ENCODE measurements at places on chromosomes 12 and 14. TPM values are rescaled to one million over a fixed set of nuclear protein-coding genes. Genes with fewer than 3 reads are reported as not detected.

Gene SPX
- total RNA-seq: 0.11 TPM

Gene NTF3
- total RNA-seq: not detected

Gene GPR137C
- total RNA-seq: 0.47 TPM

Gene FAIM2
- not detected for total RNA-seq

Gene PDZRN4
- not detected for total RNA-seq

Gene PAX9
- not detected for total RNA-seq

DNA sequence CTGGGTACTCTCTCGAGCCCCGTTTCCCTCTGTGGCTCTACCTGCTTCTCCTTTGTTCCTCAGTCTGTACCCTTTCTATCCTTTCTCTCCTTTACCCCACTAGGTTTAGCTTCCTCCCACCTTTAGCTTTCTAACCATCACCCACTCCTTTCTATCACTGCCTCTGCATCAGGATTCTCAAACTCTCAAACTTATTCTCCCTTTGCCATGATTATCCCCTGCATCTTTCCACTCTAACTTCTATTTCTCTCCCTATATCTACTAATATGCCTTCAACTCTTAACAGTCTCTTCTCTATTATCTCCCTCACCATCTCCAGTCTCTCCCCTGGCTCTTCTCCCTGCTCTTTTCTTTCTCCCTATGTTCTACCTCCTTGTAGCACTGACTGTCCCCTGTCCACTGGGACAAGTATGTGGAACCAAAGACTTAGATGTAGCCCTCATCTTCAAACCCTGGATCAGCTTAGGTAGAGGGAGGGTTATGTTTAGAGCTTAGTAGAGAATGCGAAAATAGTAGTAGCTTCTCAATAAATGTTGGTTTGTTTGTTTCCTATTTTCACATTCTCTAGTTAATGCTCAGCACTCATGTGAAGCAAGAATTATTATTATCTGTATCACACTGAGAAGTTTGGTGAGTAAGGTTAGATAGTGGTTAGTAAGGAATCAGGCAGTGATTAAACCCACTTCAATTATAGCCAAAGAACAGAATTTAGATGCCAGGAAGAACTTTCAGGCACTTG, 3.4 kb downstream of the GDF11 start:
- DNase-seq: no peak

- no peak for DNase-seq
Observed at GRCh38 chr12:77337362-77337761, 272.0 kb upstream of the E2F7 start.

GRCh38 chr14:23162005-23162404, 21.5 kb downstream of the SLC7A8 start:
- no peak for DNase-seq

GRCh38 chr12:6450869-6451347, 934 bp upstream of the TAPBPL start:
- DNase-seq: peak; percentile 61

DNA sequence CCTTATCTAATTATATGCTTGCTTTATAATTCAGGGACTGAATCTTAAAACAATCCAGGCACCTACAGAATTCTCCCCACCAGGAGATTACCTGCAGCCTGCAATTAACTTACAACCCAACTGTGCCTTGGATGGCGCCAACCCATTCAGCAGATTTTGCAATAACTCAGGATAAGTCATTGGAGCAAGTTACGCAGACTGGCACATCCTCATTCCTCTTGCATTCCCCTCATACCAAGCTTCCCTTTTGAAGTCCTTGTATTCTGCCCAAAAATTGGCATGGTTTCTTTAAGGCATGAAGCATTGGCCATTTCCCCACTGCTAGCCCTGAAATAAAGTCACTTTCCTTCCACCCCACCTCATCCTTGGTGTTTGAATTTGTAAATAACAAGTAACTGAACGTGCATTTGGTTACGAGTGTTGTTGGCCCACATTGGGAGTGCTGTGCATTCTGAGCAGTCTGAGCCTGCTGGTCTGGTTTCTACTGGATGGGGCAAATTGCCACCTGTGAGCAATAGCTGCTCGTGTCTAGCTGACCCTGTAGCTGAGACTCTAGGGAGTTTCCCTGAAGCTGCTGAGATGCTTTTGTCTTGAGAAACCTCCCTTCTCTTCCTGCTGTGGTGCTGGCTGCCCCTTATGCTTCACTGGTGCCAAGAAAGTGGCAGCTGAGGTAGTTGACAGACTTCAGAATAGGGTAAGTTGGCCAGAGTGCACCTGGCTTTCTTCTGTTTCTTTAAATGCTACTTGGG, 99.2 kb upstream of the SCAF11 start:
- no peak for DNase-seq

GRCh38 chr14:55794655-55795595, 214.9 kb downstream of the KTN1 start:
- DNase-seq: no peak

- DNase-seq: no peak
Observed at GRCh38 chr12:55703901-55704761, 3.6 kb downstream of the ITGA7 start.

DNA sequence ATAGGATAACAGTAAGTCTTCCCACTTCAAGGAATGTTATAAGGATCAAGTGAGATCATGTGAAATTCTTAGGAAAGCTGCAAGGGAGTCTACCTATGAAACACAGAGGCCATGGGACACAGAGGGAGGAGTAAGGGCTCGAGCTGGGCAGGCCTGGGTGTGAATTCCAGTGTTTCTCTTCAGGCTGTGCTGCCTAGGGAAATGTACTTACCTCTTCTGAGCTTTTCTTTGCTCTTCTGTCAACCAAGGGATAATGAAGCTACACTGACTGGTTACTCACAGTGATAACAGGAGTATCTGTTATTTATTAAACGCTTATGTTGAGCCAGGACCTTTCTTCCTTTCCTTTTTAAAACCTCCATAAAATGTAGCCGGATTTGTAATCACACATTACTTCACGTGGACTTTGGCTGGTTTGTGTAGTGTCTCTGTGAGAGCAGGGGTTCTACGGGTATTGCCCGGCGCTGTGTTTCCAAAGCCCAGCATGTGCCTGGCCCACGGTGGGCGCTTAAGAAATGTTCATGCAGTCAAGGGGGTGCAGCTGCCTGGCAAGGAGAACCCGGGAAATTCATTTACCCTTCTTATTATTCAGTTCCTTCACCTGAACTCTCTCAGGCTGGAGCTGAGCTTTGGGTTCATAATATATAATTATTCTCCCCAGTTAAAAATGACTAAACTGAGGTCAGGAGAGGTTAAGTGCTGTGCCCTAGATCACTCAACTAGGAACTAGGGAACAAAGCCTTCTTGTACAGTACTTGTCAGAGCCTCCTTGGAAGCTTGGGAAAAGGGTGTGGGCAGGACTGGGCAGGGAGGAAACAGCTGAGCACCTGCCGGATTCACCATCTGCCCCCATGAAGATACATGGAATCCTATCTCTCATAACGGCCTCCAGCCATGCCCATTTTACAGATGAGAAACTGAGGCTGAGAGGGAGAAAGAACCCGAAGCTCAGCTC, 214.2 kb downstream of the CACNA1C start:
- DNase-seq: no peak

DNA sequence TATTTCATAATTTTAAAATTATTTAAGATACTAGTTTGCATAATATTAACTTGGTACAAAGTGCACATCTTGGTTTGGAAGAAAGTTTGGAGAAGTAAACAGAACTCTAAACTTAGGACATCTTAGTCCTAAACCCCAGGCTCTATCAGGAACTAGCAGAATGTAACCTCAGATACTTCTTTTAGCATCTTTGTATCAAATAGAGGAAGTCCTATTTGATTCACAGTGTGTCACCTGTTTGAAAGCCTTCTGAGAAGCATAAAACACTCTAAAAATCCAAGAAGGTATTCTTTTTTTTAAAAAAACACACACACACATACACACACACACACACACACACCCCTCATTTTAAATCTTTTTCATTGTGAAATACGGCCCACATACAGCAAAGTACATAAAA, 12.0 kb upstream of the RNU6-7 start:
- DNase-seq: no peak

DNA sequence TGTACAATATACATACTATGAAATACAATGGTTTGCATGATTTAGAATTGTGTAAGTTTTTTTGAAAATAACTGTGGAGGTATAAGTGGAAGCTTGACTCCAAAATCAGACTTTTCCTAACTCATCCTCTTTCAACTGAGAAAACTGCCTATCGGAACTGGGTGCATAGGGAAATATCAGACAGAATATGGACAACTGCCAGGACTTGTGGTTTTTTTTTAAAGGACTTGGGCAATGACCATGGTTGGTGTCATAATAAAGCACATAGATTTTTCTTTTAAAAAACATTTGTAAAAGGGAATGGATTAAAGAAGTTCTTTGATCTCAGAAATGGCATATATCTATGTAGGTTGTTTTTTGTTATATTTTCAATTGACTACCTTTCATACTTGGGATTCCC, 53.3 kb upstream of the LRRK2 start:
- no peak for DNase-seq

GRCh38 chr14:24064091-24064795, 7.1 kb upstream of the CPNE6 start:
- DNase-seq: no peak

DNA sequence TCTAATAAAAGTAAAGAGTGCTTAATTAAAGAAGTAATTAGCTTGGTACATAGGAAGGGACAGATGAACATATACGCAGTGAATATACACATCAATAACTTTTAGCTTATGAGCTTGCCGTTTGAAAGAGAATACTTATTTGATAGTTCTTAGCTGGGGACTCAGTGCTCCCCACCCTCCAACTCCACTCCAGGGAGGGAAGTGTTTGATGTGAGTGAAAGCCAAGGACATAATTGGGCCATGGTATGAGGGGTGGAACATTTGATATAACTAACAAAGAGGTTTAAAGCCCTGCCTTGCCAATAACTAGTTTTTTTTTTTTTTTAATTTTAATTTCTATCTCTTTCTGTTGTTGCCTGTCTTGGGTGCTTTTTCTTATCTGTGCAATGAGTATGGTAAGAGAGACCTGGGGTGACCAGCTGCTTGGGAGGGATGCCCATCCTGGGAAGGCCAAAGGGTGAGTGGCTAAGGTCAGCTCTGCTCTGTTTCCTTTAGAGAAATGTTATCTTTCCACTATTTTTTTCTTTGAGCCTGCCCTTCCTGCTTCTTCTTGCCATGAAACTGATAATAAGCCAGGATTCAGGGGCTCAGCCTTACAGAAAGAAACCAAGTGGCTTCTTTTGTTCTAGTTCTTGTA, 132.8 kb upstream of the CPSF6 start:
- DNase-seq: no peak

- DNase-seq: no peak
Observed at GRCh38 chr12:64256166-64256800, 34.2 kb upstream of the KICS2 start.

DNA sequence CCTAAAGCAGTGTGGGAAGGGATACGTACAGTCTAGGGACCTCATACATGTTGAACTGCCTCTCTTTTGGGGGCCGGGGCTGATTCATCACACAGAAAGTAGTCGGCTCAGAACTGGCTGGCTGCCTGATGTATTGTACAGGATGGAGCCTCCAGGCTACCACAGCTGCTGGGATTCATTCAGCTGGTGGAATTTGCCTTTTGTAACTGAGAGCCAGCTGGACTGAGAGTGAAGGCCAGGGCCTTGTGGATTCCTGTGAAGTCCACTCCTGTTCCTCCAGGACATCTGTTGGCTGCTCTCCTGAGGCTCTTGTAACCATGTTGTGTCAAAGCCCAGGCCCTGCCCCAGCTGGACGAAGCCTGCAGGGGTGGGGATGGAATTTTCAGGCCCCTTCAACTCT, 116.3 kb upstream of the PRICKLE1 start:
- DNase-seq: no peak

- no peak for DNase-seq
Observed at GRCh38 chr12:2003676-2004112, 563 bp downstream of the DCP1B start.

GRCh38 chr12:62562846-62563245, 96.2 kb downstream of the MON2 start:
- DNase-seq: no peak

- DNase-seq: no peak
Observed at GRCh38 chr14:88660056-88660455, 97.2 kb downstream of the ZC3H14 start.

DNA sequence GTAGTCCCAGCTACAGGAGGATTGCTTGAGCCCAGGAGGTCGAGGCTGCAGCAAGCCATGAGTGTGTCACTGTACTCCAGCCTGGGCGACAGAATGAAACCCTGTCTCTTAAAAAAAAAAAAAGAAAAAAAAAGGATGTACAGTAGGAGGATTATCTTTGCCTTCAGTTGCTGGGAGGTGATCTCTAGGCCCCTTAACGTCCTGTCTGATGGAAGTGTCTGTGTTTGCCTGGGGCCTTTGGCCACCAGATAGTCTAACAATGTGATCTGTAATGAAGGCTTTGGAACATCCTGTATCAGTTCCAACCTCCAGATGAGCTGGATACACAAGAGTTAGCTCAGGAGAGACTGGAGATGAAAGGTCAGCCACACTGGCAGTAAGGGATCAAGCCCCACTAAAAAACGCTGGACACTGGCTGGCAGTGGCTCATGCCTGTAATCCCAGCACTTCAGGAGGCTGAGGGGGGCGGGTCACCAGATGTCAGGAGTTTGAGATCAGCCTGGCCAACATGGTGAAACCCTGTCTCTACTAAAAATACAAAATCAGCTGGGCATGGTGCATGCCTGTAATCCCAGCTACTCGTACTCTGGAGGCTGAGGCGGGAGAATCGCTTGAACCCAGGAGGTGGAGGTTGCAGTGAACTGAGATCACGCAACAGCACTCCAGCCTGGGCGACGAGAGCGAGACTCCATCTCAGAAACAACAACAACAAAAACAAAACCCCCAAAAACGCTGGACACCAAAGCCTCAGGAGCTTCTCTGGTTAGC, 19.0 kb upstream of the HNF1A start:
- no peak for DNase-seq

DNA sequence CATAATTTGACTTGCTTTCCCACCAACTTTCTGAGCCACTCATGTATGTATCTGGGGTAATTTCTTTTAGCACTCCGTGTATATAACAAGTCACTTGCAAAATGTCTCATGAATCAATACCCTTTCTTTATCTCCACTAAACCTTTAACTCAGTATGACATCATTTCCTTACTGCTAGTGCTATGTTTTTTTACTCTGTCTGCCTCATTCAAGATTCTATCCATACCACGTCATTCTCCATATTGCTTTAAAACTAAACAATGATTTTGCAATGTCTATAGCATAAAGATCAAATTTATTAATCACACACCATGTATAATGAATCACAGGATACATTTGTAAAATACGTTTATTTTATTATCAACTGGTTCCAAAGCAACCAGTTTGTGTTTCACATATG, 178.2 kb downstream of the PIK3C2G start:
- no peak for DNase-seq

DNA sequence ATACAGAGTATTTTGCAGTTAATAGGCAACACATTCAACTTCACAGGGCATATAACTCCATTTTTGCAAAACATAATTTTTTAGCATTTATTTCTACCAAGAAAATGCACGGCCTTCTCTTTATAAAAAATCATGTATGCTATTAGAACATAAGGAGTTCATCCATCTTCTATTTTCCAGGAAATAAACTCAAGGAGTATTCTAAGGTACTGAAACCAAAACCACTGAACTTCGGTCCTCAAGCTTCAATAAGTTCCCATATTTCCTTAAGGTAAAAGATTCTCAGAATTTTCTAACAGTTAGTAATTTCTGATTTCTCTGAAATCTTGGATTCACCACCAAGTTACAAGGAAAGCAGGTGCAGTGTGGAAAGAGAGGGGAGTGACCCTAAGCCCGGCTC, 113.3 kb upstream of the DIO2 start:
- DNase-seq: no peak

Data from activated naive CD8-positive, alpha-beta T cell treated with anti-CD3 and anti-CD28 coated beads, Interleukin-2, amount 10 ng/mL, durations not matched to agents 7 days and 5 days (primary cell).